ENCODE measurements at places on chromosomes 4 and X.

GRCh38 chr4:152780267-152780778 is 569 bp downstream of the ARFIP1 start:
- peak; percentile 11 for DNase-seq

GRCh38 chr4:136357556-136357955 is 1174.7 kb downstream of the PCDH18 start:
- DNase-seq, result no peak

DNA sequence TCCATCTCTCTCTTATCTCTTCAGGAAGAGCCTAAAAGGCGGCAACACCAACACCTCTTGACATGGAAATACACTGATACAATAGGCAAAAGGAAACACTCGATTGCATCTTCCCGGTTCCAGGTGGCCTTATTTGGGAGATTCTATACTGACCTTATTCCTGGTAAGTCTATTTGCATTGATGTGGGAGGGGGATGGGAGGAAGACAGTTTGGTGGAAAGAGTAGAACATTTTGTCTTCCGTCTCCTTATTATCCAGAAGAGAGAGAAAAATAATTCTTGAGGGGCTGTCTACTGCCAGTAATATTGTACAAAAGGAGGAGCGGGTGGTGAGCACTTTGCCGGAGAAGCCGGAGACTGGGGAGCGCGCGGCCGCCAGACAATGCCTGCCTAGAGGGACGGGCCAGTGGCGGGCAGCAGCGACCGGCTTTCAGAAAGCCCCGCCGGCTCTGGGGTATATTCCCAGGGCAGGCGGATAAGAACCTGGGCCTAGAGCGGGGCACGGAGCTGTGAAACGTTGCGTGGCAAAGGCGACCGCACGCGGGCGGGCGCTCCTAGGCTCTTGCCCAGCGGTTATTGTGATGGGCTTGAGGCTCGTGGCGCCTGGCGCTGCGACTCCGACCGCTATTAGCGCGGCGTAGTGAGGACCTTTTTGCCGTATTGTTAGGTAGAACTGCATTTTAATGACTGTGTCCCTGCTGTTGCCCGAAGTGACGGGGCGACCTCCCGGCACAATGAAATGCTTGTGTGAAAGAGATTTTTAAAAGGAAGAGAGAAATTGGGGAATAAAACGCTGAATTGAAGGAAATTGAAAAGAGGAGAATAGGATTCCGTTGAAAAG is 518 bp downstream of the PRDM8 start:
- no peak for DNase-seq

- DNase-seq, result no peak
Measured at GRCh38 chr4:86688026-86688425, 93.9 kb downstream of the PTPN13 start.

- no peak for DNase-seq
Measured at GRCh38 chr4:112881842-112882241, 167.6 kb upstream of the ANK2 start.

DNA sequence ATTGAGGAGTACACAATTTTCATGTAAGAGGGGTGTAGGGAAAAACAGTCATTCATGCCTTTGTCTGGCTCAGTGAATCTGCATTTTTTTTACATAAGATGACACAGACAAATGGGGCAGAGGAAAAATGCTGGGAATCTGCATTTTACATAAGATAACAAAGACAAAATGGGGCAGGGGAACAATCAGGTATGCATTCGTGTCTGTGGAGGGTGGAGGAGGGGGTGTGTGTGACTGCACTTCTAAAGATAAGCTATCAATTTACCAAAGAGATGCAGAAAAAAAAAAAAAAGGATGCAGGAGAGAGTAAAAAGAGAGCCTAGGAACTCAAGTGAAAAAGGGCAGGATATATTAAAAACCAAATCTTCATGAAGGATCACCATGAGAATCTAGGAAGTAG is 637.4 kb downstream of the ZNF674 start:
- DNase-seq, result no peak

- DNase-seq, result no peak
Measured at GRCh38 chrX:8579602-8580001, 115.0 kb downstream of the VCX3B start.

DNA sequence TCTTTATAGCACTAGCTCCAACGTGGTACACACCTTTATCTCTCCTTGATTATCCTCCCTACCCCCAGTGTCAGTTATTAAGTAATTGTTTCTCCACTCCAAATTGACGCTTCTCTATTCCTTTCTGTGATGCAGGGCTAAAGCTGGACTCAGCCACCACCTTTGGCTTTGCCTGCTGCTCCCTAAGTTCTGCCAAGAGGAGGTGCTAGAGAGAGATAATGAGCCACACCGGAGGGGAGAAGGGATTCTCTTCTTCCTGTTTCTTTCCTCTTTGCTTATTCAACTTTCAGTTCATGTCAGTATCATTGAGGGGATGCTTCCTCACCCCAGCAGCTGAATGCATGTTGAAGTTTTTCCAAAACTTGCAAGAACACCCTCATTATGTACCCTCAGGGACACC is 176.5 kb downstream of the GBA3 start:
- no peak for DNase-seq

DNA sequence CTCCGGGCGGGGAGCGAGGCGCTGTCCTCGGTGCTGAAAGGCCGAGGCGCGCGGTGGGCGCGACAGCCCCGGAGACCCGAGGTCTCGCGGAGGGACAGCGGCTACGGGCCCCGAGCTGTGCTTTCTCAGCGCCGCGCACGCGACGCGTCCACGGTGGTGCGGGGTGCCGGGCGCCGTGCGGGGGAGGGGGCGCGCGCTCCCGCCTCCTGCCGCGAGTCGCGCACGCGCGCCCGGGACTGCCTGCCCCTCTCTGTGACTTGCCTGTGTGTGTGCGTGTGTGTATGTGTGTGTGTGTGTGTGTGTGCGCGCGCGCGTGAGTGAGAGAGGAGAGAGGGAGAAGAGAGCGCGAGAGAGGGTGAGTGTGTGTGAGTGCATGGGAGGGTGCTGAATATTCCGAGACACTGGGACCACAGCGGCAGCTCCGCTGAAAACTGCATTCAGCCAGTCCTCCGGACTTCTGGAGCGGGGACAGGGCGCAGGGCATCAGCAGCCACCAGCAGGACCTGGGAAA is at the start of gene GRIA2:
Gene GRIA2, plus strand, starts transcription at position 358 of the 511 bp plus-strand sequence. CDS start 315 bp downstream, outside the sequence.
- DNase-seq, result peak; percentile 46

All from suppressor macrophage treated with lipopolysaccharide for 4 hours (primary cell).